ENCODE measurements at places on chromosomes 1 and 21.

DNA sequence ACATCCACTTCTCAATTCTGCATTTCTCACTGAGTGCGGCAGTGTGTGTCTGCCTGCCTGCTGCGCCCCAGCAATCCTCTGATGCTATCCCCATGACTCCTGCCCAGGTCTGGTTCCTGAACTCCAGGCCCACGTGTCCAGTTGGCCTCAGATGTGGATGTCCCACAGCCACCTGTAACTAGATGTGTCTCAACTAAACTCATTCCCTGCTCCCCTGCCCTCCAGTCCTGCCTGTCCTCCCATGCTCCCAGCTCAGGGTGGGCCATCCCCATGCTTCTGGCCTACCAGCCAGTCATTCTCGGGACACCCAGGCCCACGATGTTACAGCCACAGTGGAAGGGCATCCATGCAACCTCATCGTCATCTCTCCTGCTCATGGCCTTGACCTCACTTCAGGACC lies 76.8 kb downstream of the STUM start:
- no peak for DNase-seq

- no peak for DNase-seq
Observed at GRCh38 chr1:202210385-202210784, 16.8 kb downstream of the LGR6 start.

GRCh38 chr1:54980046-54980527 lies 341 bp upstream of the TMEM61 start:
- peak; percentile 14 for DNase-seq

DNA sequence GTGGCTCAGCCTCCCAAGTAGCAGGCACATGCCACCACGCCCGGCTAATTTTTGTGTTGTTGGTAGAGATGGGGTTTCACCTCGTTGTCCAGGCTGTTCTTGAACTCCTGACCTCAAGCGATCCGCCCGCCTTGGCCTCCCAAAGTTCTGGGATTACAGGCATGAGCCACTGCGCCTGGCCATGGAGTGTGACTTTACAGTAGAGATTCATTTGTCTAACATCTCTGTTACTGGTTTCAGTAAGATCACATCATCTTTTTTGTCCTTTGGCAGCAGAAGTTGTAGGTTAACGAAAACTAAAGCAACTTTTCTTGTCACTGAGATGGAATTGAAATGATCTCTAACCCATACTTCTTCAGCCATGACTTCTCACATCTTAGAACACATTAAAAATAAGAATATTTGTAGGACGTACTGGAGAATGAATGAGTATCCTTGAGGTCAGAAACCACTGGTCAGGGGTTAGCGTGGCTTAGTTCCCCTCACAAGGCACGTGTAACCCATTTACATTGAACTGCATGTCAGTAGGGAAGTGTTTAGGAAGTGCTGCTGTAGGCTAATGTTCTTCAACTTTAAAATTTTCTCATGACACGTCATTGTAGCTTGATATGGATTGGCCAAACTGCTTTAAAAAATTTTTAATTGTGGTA lies 75.9 kb downstream of the CAMTA1 start:
- DNase-seq, result peak; percentile 18

DNA sequence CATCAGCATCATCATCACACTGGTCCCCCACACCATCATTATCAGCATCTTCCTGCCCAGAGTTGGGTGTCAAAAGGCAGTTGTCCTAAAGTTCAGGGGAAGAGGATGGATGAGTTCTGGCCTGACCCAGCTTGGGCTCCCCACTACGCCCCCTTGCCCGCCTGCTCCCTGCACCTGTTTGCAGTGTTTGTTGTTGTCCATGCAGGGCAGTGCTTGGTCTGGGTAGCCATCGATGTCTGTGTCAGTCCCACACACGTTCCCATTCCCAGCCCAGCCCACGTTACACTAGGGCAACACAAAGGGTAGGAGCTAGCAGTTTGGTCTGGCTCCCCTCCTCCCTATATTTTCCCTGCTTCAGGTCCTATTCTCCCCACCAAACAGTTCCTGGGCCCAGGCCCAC lies 6.8 kb downstream of the THBS3 start:
- DNase-seq, result no peak

GRCh38 chr1:30609336-30609998 lies 113.9 kb downstream of the MATN1 start:
- no peak for DNase-seq

DNA sequence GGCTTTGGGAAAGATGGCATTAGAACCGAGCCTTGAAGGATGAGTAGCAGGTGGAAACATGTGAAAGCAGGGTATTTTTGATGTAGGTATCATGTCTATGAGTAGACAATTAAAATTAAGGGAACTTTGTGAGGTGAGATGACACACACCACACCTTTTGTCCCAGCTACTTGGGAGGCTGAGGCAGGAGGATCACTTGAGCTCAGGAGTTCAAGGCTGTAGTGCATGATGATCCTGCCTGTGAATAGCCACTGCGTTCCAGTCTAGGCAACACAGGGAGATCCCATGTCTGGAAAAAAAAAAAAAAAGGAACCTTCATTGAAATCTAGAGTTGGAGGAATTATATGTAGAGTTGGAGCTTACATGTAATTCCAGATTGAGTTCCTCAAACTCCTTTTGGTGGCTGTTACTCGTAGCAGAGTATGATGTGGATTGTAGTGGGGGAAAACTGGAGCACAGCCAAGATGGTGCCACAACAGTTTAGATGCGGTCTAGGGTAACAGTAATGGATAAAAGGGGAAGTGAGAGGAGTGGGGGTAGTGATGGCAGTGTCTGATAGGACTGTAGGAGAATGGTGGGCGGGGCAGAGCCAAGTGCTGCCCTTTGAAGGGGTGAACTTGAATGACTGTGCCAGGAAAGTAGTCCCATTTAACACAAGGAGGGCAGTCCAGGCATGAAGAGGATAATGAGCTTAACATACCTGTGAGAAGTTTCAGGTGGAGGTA lies 17.4 kb downstream of the AK4 start:
- DNase-seq, result no peak

Data from GM13976 (cell line).